CD4-positive, alpha-beta T cell treated with Interleukin-17A for 4 hours (primary cell): ENCODE measurements at places on chromosomes 7 and 10.

DNA sequence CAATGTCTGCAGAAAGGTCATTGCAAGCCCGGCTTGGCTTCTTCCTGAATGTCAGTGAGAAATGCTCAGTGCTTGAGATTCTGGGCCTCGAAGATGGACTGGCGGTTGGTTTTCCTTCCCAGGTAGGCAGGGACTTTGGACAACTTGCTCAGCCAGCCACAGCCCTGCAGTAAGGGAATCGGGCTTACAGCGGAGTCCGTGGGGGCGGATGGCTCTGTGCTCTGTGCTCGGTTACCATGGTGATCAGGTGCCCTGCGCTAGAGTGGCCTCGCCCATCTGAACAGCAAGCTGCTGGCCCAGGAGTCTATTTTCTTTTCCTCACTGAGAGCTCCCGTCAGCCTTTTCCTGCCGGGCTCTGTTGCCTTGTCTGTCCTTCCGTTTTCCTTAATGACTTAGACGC lies 77.8 kb upstream of the SH2B2 start:
- no peak for DNase-seq

GRCh38 chr7:151346-152050 lies 40.9 kb upstream of the FAM20C start:
- DNase-seq, result no peak

GRCh38 chr10:125153703-125154490 lies 6.5 kb downstream of the CTBP2 start:
- DNase-seq, result no peak

DNA sequence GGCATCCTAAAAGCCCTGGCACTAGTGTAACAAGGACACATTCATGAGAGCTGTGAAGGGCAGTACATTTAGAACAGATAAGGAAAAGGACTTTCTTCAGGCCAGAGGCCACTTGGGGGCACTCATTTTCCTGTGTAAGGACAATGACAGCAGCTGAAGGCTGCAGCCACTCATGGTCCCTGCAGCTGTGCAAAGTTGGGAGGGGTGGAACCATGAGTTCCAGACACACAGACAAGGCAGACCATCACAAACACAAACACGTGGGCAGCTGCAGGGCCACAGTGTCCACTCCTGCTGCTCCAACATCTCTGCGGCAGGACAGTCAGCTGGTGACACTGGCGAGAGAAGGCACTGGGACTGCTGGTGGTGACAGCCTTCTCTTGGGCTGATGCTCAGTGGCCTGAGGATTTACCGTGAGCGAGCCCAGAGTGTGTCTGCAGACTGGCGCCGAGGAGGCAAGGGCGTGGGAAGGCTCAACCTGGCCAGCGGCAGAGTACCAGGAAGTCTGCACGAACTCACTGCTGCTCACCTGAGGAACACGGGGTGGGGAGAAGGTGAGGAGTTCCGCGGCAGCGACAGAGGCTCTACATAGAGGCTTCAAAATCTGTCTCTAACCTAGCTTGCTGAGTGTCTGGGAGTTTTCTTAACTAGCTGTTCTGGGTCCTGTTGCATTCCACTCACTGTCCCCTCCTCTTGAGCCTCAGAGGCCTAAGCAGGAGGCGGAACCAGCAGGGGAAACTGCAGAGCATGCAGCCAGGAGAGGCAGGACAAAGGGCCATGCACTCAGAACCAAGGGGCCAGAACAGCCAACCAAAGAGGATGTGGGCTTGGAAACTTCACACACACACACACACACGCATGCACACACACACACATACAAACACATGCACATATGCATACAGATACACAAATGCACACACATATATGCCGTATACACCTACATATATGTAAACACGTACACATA lies 76.5 kb upstream of the DDC start:
- DNase-seq, result no peak

- DNase-seq, result no peak
These were observed 53.6 kb upstream of the DYNC1I1 start for GRCh38 chr7:95718577-95719410.

DNA sequence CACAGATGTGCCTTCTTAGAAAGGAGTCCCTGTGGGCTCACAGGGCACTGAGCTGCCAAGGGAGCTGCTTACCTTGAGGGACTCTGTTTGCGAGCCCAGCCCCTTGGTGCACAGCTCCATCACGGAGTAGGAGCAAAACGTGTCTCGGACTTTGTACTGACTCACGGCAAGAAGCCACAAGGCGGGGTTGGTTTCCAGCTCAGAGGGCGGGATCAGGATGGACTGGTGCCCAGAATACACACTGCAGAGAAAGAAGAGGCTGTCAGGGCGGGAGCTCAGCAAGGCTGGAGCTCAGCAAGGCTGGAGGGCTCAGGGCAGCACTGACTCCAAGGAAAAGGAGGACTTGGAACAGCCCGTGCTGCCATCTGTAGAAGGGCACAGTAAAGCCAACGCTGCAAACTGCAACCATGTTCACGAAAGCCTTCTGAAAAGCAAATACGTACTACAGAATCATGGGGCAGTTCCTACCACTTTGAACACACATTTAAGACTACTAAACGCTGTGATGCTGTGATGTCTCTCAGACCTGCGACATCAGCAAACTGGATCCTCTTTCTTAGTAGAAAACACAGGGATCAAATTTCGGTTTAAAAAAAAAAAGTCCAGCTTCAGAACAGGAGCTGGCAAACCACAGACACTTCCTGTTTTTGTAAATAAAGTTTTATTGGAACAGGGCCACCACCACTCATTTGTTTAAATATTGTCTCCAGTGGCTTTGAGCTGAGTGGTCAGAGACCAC lies 194.3 kb downstream of the ZMYND11 start:
- peak; percentile 59 for DNase-seq

DNA sequence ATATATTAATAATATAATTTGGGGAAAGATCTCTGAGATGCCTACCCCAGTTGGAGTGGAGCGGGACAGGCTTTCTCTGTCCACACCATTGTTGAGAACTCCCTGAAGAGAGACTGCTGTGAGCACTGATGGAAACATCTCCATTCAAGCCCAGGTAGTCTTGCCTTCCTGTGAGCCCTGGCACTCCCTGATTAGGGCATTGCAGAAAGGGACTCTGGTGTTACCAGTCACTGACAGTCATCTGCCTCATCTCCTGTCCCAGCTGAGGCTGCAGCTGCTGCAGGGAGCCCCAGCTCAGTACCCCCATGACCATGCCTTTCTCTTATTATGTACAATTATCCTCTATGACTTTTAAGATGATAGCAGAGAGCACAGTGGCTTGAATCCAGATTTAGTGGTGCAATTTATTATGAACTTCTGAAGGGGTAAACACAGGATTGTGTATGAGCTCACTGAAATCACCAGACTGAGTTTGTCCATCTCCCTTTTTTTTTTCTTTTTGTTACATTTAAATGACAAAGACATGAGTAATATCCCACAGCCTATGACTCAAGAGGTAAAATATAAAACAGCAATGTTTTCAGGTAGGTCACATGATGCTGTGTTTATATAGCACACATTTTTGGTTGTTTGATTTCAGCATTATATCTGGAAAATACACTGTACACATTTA lies 236.9 kb downstream of the SLC25A13 start:
- no peak for DNase-seq

DNA sequence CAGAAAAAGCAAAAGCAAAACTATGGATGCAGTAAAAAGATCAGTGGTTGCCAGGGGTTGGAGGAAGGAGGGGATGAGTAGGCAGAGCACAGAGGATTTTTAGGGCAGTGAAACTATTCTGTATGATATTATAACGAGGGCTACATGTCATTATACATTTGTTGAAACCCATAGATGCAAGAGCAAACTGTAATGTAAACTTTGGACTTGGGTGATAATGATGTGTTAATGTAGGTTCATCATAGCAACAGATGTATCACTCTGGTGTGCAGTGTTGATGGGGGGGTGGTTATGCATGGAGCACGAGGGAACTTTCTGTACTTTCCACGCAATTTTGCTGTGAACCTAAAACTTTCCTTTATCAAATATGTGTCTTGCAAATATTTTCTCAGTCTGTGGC lies 23.2 kb downstream of the SLK start:
- DNase-seq, result no peak
